ENCODE measurements at places on chromosomes 12 and 14. TPM values are rescaled to one million over a fixed set of nuclear protein-coding genes. Genes with fewer than 3 reads are reported as not detected.

- H3K4me3 ChIP-seq, result no peak overlapping the region
- peaks cover 11% of the 10 kb centered on the region for H3K4me1 ChIP-seq
- H3K27me3 ChIP-seq, result no peaks in the 10 kb centered on the region
- no peak for DNase-seq
- H3K36me3 ChIP-seq, result no peaks in the 10 kb centered on the region
- H3K27ac ChIP-seq, result no peak overlapping the region
Measured at GRCh38 chr12:109057376-109057775, 5.0 kb downstream of the USP30 start.

DNA sequence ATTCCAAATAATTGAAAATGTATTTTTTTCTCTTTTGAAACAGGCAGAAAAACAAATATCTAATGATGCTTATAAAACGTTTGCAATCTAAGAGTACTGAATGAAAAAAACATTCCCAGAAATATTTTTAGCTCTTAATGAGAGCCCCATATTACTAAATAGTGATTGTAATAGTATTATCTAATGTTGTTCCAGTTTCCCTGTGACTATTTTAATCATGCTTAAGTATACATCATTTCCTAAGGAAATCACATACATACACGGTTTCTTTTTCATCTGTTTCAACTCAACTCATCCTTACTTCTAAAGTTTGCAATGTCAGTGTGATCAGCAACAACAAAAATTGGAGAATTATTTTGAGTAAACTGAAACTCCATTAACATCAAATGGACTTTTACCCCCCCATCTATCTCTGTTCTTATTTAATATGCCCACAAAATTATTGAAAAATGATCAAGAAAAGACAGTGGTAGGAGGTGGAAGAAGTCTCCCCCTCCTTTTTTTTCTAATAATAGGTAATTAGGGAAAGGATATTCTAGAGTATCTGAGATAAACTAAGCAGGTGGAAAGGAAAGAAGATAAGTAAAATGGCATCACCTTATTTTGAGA, 530.1 kb upstream of the ATP2B1 start:
- H3K36me3 ChIP-seq, result no peaks in the 10 kb centered on the region
- no peak for DNase-seq
- no peak overlapping the region for H3K27ac ChIP-seq
- H3K4me1 ChIP-seq, result no peaks in the 10 kb centered on the region
- H3K4me3 ChIP-seq, result no peak overlapping the region

Gene CIDEB
- total RNA-seq, result 5.1 TPM

- H3K27ac ChIP-seq, result peak overlapping the region; percentile 94
- no peak for DNase-seq
- H3K36me3 ChIP-seq, result no peaks in the 10 kb centered on the region
- no peaks in the 10 kb centered on the region for H3K27me3 ChIP-seq
Measured at GRCh38 chr14:73786636-73787485, 64.8 kb upstream of the PTGR2 start.

- no peak for DNase-seq
- H3K36me3 ChIP-seq, result no peaks in the 10 kb centered on the region
- peaks cover 11% of the 10 kb centered on the region for H3K4me1 ChIP-seq
- no peak overlapping the region for H3K27ac ChIP-seq
Measured at GRCh38 chr12:10368206-10369171, 21.4 kb downstream of the KLRK1 start.

GRCh38 chr12:9108504-9109212, 7.1 kb downstream of the A2M start:
- H3K27me3 ChIP-seq, result no peaks in the 10 kb centered on the region
- no peak overlapping the region for H3K4me3 ChIP-seq
- no peak for DNase-seq
- H3K36me3 ChIP-seq, result no peaks in the 10 kb centered on the region

DNA sequence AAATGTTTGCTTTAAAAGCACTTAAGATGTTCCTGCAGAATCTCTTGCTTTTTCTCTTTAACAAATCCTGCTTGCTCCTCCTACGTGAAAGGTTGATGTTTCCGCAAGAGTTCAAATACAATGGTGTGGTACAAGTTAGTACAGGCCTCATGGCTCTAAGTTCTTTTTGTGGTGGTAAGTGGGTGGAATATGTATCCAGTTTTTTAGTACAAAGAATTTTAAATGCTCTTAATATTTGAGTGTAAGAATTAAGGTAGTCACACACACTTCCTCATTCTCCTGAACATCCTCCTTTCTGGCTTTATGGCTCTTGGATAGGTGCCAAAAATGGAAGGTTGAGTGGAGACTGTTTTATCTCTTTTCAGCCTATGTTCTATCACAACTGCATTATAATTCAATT, 1.8 kb downstream of the OTOGL start:
- H3K27me3 ChIP-seq, result no peaks in the 10 kb centered on the region
- no peaks in the 10 kb centered on the region for H3K4me1 ChIP-seq
- H3K4me3 ChIP-seq, result no peak overlapping the region
- no peak for DNase-seq
- no peak overlapping the region for H3K27ac ChIP-seq
- no peaks in the 10 kb centered on the region for H3K36me3 ChIP-seq

All from GM12878 (cell line).